Lung (tissue), 17 donors: ENCODE measurements at places on chromosomes 1 and 21. TPM values are rescaled to one million over a fixed set of nuclear protein-coding genes. Genes with fewer than 3 reads are reported as not detected.

Gene HMCN1
- 4.7 TPM for polyA plus RNA-seq

Gene HCRTR1
- polyA plus RNA-seq = 0.08 TPM

Gene WDR4
- polyA plus RNA-seq = 21.0 TPM

Gene TINAGL1
- 78.9 TPM for polyA plus RNA-seq

Gene OR10J1
- polyA plus RNA-seq = not detected

Gene ADGRB2
- 0.89 TPM for polyA plus RNA-seq

Gene BRDT
- not detected for polyA plus RNA-seq

Gene SPRR5
- polyA plus RNA-seq = 0.05 TPM

Gene WNT3A
- 2.2 TPM for polyA plus RNA-seq

Gene MAGI3
- 7.5 TPM for polyA plus RNA-seq

Gene TRAF3IP3
- polyA plus RNA-seq = 6.0 TPM

Gene APCS
- polyA plus RNA-seq = not detected

Gene BTF3L4
- polyA plus RNA-seq = 47.7 TPM

Gene TRNP1
- polyA plus RNA-seq = 8.3 TPM

Gene GCSAML
- polyA plus RNA-seq = 0.06 TPM

Gene SLC41A1
- polyA plus RNA-seq = 19.3 TPM

Gene DIRAS3
- 2.4 TPM for polyA plus RNA-seq

Gene SYPL2
- 1.3 TPM for polyA plus RNA-seq

Gene RGS7
- 0.06 TPM for polyA plus RNA-seq

Gene MPZL1
- polyA plus RNA-seq = 25.3 TPM

Gene MYCL
- 2.7 TPM for polyA plus RNA-seq

Gene GSTM1
- 36.9 TPM for polyA plus RNA-seq

Gene MIGA1
- 4.6 TPM for polyA plus RNA-seq

Gene FCRL6
- 0.55 TPM for polyA plus RNA-seq

Gene EFNA3
- polyA plus RNA-seq = 1.5 TPM

Gene PLA2G2D
- 0.06 TPM for polyA plus RNA-seq

Gene SLFNL1
- polyA plus RNA-seq = 3.7 TPM

Gene NBPF14
- 16.9 TPM for polyA plus RNA-seq

Gene TSACC
- polyA plus RNA-seq = 0.29 TPM

Gene SH3BGR
- 8.9 TPM for polyA plus RNA-seq
